Upper lobe of left lung (tissue), 6 donors: ENCODE measurements at places on chromosomes 4 and X. TPM values are rescaled to one million over a fixed set of nuclear protein-coding genes. Genes with fewer than 3 reads are reported as not detected.

DNA sequence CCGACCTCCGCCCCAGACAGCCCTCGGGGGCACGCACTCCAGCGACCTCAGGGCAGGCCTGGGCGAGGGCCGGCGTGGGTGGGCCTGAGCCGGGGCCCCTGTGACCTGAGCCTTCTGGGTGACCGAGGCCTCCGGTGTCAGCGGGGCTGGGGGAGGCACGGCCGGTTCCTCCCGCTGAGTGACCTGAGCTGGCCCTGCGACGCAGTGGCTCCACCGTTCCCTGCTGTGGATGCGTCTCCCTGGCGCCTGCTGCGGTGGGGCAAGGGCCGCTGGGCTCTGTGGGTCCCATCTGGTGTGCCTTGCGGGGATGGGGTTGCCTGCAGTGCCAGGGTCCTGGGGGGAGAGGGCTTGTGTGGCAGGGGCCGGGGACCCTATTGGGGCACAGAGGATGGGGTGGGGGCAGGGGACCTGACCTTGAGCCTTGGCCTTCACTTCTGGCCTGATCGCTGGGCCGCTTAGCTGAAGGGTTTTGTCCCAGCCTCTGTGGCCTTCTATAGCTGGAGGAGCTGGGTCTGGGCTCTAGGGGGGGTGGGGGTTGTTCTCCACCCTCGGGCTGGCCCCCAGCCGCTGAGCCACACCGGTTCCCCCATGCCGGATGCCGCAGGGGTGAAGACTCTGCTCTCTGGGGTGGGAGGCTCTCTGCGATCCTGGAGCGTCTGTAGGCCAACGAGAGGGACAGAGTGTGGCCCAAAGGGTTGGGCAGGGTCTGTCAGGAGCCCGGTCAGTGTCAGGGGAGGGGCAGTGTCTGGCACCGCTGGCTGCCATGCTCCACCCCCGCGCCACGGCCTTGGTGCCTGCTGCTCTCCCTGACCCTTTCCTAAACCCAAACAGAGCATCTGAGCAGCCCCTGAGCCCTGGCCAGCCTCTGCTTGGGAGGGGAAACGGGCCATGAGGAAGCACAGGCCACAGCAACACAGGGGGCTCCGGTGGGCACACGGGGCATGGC, 2.3 kb downstream of the NAT8L start:
- no peak for DNase-seq
- H3K4me3 ChIP-seq = no peak overlapping the region
- no peaks in the 10 kb centered on the region for H3K36me3 ChIP-seq
- H3K4me1 ChIP-seq = peaks cover 28% of the 10 kb centered on the region
- peaks cover 34% of the 10 kb centered on the region for H3K27me3 ChIP-seq

- H3K27me3 ChIP-seq = no peaks in the 10 kb centered on the region
- DNase-seq = no peak
- no peak overlapping the region for H3K4me3 ChIP-seq
- no peaks in the 10 kb centered on the region for H3K36me3 ChIP-seq
- H3K27ac ChIP-seq = no peak overlapping the region
- no peaks in the 10 kb centered on the region for H3K4me1 ChIP-seq
Observed at GRCh38 chr4:147981305-147981704, 249.4 kb downstream of the ARHGAP10 start.

- H3K4me1 ChIP-seq = no peaks in the 10 kb centered on the region
- DNase-seq = no peak
- H3K4me3 ChIP-seq = no peak overlapping the region
- H3K27me3 ChIP-seq = no peaks in the 10 kb centered on the region
- H3K27ac ChIP-seq = no peak overlapping the region
Observed at GRCh38 chr4:177717407-177717806, 275.2 kb upstream of the AGA start.

DNA sequence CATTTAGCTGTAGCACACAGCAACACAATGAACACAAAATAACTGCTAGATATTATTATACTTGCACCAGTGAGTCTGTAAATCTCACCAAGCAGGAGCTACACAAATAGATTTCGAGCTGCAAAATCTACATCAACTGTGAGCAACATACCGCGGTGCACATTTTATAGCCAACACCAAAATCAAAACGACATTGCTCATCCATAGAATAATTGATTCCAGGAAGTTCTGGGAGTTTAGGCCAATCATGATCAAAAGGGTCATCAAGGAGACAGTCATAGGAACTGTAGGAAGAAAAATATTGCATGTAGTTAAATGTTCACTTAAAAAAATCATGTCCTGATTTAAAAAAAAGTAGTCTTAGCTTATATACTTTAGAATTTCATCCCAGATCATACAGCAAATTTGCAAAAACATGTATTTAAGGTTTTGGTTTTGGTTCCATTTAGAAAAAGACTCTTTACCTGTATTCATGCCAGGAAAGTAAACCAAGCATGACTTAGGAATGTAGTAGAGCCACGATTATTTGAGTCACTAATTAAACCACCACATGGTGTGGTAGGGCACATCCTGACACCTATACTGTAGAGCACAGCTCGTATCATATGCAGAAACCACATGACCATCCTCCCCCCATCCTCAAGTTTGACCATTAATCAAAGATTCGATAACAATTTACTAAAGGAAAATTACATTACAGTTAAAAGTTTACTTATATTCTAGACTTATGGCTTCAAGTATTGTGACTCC, 250.4 kb downstream of the ADAMTS3 start:
- no peaks in the 10 kb centered on the region for H3K4me1 ChIP-seq
- no peak overlapping the region for H3K27ac ChIP-seq
- no peaks in the 10 kb centered on the region for H3K36me3 ChIP-seq
- DNase-seq = no peak

CRLF2 gene
- 1.1 TPM for total RNA-seq
